DMS 273 treated with DMSO at 0.1 percent for 48 hours (cell line): ENCODE measurements at places on chromosomes 13 and 19.

DNA sequence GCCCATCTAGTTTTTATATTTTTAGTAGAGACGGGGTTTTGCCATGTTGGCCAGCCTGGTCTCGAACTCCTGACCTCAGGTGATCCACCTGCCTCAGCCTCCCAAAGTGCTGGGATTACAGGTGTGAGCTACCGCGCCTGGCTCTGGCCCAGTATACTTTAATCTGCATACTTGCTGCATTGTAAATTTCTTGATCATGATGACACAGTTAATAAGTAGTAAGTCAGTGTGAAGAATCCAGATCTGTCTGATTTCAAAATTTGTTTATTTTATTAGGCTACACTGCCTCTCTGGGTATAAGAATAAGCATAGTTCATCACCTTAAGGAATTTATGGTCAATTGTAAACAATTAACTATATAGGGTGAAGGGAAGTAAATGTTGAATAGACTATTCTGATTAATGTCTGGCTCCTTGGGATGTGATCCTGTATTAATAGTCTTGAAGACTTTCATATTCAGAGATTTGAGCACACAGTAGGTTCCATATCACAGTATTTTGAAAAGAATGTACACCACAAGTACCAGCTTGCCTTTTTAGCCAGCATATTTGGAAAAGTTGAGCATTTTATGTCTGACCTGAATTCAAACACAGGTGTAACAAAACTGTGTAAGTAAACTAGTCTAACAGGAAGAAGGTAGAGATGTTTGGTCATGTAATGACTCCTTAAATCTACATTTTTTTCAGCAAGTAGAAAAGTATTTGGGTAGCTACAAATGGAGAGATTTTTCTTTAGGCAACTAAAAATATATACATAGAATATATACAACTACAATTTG is 7.4 kb downstream of the ARHGAP35 start:
- no peak for DNase-seq

- DNase-seq = no peak
These were observed 22.2 kb upstream of the SPRYD7 start for GRCh38 chr13:49958321-49958720.

DNA sequence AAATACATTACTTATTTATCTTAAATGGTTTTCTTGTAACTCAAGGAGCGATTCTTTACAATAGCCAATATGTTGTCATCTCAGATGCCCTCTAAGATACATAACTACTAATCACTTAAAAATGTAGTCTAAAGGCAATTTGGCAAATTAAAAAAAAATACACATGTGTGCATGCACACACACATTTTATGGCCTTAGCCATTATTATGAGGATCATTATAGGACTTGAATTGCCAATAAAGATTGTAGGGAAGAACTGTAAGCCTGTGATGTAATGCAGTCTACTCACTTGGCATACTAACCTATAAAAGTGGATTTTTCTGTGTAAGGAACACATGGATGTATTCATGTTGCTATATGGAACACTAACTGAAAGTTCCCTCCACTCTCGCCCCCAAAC is 274.3 kb downstream of the SHISA2 start:
- no peak for DNase-seq

- peak; percentile 23 for DNase-seq
These were observed 1.4 kb upstream of the PRKD2 start for GRCh38 chr19:46718157-46718933.

- no peak for DNase-seq
These were observed 2832.9 kb upstream of the PCDH20 start for GRCh38 chr13:64248371-64249065.

DNA sequence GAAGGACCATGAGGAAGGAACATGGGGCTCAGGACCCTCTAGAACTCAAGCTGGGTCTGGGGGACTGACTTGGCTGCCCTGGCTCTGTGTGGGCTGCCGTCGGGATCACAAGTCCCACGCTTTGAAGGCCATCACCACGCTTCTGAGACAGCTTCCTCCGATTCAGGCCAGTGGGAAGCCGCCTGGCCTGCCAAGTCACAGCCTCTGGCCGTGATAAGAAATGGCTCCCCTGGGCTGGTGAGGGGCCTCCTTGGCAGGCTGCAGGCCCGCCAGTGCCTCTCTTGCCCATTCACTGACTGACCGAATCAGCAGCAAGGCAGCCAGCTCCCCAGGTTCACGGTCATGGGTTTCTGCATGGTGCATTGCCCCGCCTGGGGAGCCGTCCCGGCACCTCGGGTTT is 48.8 kb downstream of the COMP start:
- no peak for DNase-seq

DNA sequence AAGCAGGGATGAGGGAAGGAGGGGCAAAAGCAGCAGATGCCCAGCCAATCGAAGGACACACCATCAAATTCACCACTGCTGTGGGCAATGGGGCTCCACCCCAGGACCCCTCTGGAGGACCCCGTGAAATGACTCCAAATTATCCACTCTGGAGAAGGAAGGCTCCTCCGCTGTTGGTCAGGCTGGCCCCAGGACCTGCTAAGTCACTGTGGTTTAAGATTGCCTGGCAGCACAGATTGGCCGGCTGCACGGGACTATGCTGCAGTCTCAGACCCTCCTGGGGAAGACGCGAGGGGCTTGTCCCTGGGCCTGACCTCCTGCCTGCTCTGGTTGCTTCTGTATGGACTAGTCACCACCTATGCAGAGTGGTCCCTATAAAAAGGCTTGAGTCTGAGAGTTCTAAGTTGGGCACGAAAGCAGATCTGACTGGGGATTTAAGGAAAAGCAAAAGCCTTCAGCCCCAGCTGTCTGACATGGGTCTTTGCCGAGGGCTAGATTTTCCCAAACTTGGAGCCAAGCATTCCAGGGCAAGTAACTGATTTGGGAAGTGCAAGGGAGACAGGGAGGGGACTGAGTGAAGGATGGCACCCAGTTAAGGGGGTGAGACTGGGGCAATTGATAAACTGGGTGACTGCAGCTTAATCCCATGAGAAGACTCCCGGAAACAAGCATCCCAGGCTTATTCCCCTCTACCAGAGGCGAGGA is 91.7 kb downstream of the TSHZ3 start:
- DNase-seq = no peak

DNA sequence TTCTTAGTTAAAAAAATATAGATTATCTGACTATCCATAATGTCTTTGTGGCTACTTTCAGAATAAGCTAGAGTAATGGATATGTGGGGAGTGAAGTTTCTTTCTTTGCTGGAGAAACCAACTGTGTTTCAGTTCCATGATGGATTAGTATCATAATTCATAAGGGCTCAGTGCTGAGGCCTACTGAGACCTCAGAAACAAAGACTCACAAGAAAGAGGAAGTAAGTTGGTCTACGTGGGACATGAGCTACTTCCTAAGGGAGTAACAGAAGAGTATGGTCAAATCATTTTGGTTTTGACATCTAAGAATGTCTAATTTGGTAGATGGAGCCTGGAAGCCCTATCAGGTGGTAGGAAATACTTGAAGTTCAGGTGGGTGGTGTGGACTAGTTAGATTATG is 99.0 kb upstream of the HTR2A start:
- DNase-seq = no peak

GRCh38 chr13:100890645-100891044 is 216.1 kb upstream of the TMTC4 start:
- DNase-seq = no peak

GRCh38 chr19:40070058-40070457 is 14.0 kb upstream of the ZNF780B start:
- no peak for DNase-seq

DNA sequence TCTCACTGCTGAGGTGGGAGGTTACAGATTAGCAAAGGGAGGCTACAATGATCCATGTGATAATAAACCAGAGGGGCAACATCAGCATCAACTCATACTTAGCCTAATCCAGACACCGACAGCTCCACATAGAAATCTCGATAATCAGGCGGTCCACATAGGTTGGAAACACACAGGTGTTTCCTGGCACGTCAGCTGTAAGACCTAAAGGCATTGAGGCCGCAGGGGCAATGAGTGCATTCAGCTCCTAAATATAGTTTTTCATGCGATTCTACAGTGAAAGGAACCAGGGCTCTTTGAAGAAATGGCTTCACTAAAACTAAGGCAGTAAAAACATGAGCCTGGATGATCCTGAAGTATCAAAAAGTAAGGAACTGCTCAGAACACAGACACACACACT is 19.3 kb downstream of the PLPP2 start:
- DNase-seq = no peak
